ENCODE measurements at places on chromosomes 5 and 9. TPM values are rescaled to one million over a fixed set of nuclear protein-coding genes. Genes with fewer than 3 reads are reported as not detected.

GRCh38 chr5:125564317-125564975 lies 818.0 kb upstream of the ZNF608 start:
- peaks cover 8% of the 10 kb centered on the region for H3K4me1 ChIP-seq
- no peaks in the 10 kb centered on the region for H3K27me3 ChIP-seq
- H3K36me3 ChIP-seq: peaks cover 5% of the 10 kb centered on the region
- H3K27ac ChIP-seq: no peak overlapping the region

GRCh38 chr9:84850830-84851392 lies 181.4 kb downstream of the NTRK2 start:
- H3K27me3 ChIP-seq: no peaks in the 10 kb centered on the region
- H3K4me3 ChIP-seq: no peak overlapping the region
- DNase-seq: no peak
- H3K27ac ChIP-seq: no peak overlapping the region
- H3K4me1 ChIP-seq: peaks cover 2% of the 10 kb centered on the region
- H3K36me3 ChIP-seq: no peaks in the 10 kb centered on the region

The LRRC19 gene
- total RNA-seq: not detected

GRCh38 chr9:137676998-137677397 lies 58.2 kb downstream of the EHMT1 start:
- no peak for DNase-seq
- H3K4me3 ChIP-seq: no peak overlapping the region
- no peak overlapping the region for H3K27ac ChIP-seq
- H3K4me1 ChIP-seq: peaks cover 29% of the 10 kb centered on the region

DNA sequence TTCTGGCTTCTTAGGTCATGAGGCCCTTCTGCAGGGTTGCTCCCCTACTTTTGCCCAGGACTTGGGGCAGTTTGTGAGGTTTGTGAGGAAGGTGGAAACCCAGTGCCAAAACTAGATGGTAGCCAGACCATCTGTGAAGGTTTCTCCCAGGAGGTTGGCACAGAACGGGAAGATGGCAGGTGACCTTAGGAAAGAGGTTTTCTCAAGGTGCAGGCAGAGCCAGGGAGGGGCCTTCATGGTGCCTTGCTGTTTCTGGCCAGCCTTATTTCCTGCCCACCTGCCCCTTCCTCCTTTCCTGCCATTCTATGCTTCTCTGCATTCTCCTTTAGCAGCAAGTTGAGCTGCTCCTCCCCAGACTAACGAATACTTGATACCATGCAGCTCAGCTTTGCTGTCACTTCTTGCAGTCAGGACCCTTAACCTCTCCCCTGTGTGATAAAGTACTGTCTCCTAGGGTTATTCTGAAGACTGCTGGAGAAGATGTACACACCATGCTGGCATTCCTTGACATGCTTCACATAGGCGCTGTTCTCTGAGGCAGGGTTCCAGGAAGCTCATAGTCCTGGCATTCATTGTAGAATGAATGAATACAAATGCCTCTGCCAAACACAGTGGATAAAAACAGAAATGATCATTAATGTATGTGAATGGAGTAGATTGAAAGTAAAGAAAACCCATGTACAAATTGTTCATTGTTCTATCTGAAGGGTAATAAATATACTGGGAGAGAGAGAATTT lies 154.3 kb downstream of the KDM4C start:
- H3K27me3 ChIP-seq: no peaks in the 10 kb centered on the region
- no peak for DNase-seq
- no peak overlapping the region for H3K27ac ChIP-seq
- H3K4me1 ChIP-seq: peaks cover 3% of the 10 kb centered on the region
- no peaks in the 10 kb centered on the region for H3K36me3 ChIP-seq
- H3K4me3 ChIP-seq: no peak overlapping the region

- peaks cover 23% of the 10 kb centered on the region for H3K4me1 ChIP-seq
- H3K36me3 ChIP-seq: peaks cover 26% of the 10 kb centered on the region
- H3K27me3 ChIP-seq: no peaks in the 10 kb centered on the region
- no peak for DNase-seq
Observed at GRCh38 chr9:127451608-127451857, 223 bp downstream of the LRSAM1 start.

DNA sequence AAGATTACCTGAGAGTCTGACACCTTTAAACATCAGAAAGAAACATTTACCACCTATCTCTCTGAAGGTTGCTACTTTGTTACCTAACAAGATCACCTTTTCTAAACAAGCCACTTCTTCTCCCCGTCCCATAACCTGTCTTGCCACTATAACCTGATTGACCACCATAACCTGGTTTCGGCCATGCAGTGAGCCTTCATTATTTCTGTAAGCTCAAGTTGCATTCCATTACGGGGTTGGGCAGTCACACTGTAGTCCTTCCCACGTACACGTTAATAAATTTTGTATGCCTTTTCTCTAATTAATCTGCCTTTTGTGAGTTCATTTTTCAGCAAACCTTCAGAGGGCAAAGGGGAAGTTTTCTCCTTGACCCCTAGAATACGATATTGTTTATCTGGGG lies 28.0 kb upstream of the CCNG1 start:
- no peaks in the 10 kb centered on the region for H3K36me3 ChIP-seq
- no peak for DNase-seq
- no peak overlapping the region for H3K27ac ChIP-seq
- H3K27me3 ChIP-seq: peaks cover 3% of the 10 kb centered on the region

DNA sequence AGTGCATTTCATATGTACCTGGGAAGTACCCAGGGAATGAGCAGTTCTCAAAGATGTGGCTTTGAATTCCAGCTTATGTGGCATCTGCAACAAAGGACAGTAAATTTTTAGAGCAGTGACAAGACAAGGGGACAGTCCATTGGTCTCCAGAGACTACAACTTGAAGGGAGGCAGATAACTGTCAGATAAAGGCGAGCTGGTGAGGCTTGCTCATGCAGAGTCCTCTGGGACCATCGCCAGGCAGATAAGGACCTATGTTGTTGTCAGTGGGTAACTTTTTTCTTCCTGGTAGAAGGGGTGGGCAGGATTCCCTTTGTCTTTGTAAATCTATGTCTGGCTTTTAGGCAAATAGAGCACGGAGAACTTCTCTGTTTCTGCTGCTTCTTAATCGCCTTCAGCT lies 120.2 kb downstream of the ICE1 start:
- no peak for DNase-seq
- H3K27ac ChIP-seq: no peak overlapping the region
- no peaks in the 10 kb centered on the region for H3K36me3 ChIP-seq
- no peak overlapping the region for H3K4me3 ChIP-seq
- H3K27me3 ChIP-seq: peaks cover 3% of the 10 kb centered on the region

The SLC6A19 gene
- total RNA-seq: 2.6 TPM

DNA sequence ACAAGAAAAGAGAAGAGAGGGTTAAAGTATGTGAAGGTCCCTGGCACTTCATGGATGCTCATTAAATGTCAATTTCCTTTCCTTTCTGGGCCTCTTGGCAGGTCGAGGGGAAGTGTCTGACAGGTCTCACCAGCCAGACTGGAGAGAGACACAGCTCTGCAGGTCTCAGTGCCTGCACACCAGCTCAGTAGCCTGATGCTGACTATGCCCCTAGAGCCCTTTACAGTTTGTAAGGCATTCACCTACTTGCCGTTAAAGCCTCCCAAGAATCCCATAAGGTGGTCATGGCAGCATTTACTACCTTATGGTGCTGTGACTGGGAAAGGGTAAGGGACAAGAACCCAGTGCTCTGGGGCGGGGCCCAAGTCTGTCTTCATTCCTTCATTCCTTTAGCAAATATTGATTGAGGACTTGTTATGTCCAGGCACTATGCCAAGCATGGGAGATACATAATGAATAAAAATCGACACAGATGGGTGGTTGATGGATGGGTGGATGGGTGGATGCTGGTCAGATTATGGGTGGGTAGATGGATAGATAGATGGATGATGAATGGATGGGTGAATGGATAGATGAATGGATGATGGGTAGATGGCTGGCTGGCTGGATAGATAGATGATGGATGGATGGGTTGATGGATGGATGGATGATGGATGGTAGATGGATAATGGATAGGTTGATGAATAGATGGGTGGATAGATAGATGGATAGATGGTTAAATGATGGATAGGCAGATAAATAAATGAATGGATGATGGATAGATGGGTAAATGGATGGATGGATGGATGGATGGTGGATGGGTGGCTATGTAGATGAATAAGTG lies 21.3 kb upstream of the KIF12 start:
- DNase-seq: no peak
- no peaks in the 10 kb centered on the region for H3K36me3 ChIP-seq
- H3K27ac ChIP-seq: peak overlapping the region; percentile 91
- peak overlapping the region; percentile 5 for H3K4me3 ChIP-seq

The TEX48 gene
- total RNA-seq: not detected

DNA sequence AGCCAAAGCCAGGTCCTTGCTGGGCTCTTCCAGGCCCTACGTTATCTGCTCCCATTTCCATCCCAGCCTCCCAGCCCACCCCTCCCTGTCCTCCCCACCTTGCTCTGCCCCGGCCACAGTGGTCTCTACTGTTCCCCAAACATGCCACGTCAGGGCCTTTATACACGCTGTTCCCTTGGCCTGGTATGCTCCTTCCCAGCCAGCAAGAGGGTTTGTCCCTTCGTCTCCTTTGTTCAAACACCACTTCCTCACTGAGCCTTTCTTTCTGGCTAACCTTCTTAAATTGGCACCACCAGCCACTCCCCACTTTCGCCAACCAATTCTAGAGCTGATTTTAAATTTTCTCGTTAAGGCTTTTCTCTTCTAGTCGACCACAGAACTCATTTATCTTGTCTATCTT lies 9.8 kb downstream of the SH2D3C start:
- H3K4me3 ChIP-seq: no peak overlapping the region
- peaks cover 53% of the 10 kb centered on the region for H3K27me3 ChIP-seq
- DNase-seq: no peak
- no peak overlapping the region for H3K27ac ChIP-seq

- DNase-seq: peak; percentile 29
- H3K27me3 ChIP-seq: no peaks in the 10 kb centered on the region
- H3K27ac ChIP-seq: peak overlapping the region; percentile 98
- H3K4me1 ChIP-seq: peaks cover 42% of the 10 kb centered on the region
Observed at GRCh38 chr5:173823721-173824567, 64.2 kb upstream of the CPEB4 start.

Measured in progenitor cell of endocrine pancreas (in vitro differentiated cells).